ENCODE measurements at places on chromosomes 1 and 21. TPM values are rescaled to one million over a fixed set of nuclear protein-coding genes. Genes with fewer than 3 reads are reported as not detected.

Gene ZNF593OS
- total RNA-seq, result 0.33 TPM

DNA sequence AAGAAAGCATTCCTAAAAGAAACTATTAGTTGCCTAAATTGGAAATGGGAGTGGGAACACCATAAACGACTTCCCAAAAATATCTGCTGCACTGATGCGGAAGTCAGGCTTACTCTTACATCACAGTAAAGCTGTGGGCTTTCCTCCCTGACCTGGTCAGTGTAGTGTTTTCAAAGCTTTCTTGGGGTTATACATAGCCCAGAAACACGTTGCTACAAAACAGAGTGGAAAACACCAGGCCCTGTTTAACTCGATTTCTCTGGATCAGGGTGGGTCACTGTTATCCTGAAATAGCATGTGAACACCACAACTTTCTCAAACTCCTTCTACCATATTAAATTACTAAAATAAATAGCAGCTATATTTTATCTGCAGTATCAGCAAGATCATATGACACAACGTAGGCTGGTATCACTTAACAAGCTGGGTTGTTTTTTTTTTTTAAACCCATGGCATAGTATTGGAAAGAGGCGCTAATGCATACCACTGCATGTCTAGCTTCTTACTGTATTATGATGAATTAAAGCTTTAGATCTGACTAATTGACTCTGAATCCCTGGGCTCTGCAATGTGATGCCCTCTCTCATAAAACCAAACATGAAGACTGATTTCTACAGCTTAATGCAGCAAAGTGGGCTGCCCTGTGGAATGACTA lies 184.6 kb downstream of the TGFB2 start:
- no peak overlapping the region for H3K4me3 ChIP-seq
- peaks cover 4% of the 10 kb centered on the region for H3K4me1 ChIP-seq
- no peak overlapping the region for H3K27ac ChIP-seq
- H3K27me3 ChIP-seq, result no peaks in the 10 kb centered on the region

DNA sequence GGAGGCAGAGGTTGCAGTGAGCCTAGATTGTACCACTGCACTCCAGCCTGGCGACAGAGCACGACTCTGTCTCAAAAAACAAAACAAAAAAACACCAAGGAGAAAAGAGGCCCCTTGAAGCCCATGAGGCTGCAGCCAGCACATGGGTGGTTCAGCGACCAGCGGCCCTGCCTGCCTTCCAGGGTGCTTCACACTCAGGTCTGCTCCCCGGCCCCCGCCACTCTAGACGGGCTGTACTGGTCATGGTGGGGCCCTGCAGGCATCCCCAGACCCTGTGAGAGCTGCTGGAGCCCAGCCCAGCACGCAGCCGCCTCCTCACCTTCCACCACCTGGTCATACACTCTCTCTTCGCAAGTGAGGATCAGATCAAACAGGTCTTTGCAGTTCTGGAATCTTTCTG lies 4.1 kb upstream of the TMEM240 start:
- peaks cover 4% of the 10 kb centered on the region for H3K36me3 ChIP-seq
- H3K4me1 ChIP-seq, result peaks cover 20% of the 10 kb centered on the region
- no peak overlapping the region for H3K4me3 ChIP-seq
- H3K27me3 ChIP-seq, result no peaks in the 10 kb centered on the region
- DNase-seq, result peak; percentile 80

DNA sequence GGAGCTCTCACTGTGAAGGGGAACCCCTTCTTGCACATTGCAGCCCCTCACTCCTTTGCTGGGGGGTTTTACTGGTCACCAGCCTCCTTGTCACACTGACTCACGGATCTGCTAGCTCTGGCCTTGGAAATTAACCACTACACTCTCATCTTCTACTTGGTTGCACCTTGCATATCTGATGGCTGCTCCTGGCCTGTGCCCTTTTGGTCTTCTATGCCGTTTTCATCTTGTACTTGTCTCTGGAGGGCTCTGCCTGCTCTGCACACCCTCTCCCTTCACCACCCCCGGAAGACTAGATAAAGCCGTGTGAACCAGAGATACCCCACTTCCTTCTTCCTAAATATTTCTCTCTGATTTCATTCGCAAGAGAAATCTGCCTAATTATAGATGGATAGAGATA lies 44.6 kb downstream of the CD247 start:
- peaks cover 9% of the 10 kb centered on the region for H3K4me1 ChIP-seq
- DNase-seq, result no peak
- no peaks in the 10 kb centered on the region for H3K36me3 ChIP-seq
- no peaks in the 10 kb centered on the region for H3K27me3 ChIP-seq
- H3K27ac ChIP-seq, result no peak overlapping the region

GRCh38 chr1:1333551-1334241 lies 2.6 kb downstream of the TAS1R3 start:
- peaks cover 10% of the 10 kb centered on the region for H3K36me3 ChIP-seq
- no peaks in the 10 kb centered on the region for H3K4me1 ChIP-seq
- no peak for DNase-seq

GRCh38 chr1:174053826-174054225 lies 31.7 kb upstream of the RC3H1 start:
- DNase-seq, result no peak
- no peak overlapping the region for H3K27ac ChIP-seq
- H3K4me3 ChIP-seq, result no peak overlapping the region
- no peaks in the 10 kb centered on the region for H3K36me3 ChIP-seq
